ENCODE measurements at places on chromosomes 3 and 15.

DNA sequence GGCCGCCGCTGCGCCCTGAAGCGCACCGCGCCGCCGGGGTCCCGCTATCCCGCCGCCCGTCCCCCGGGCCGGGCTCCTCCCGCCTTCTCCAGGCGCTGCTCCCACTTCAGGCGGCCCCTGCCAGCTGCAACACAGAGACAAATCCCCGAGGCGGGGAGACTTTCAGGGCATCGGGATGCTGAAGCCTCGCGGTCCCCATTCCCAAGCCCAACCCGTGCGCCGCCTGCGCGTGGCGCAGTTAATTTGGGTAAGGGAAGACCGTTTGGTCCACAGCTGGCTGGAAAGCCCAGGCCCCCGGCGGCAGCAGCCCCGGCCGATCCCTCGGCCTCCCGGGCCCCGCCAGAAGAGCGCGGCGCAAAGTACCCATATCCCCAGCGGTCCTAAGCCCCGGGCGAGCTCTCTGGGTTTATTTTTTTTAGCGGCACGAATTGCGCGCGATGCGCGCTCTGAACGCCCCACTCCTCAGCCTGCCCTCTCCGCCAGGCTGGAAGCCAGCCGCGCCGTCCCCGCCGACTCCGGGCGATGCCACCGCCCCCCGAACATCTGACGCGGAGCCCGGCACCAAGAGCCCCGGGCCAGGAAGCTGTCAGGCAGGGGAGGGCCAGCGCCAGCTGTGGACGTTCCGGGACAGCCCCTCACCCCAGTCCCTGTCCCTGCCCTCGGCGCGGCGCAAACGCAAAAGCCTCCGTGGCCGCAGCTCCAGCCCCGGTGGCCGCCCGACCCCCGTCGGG lies 517 bp downstream of the FBN1 start:
- no peak for DNase-seq

DNA sequence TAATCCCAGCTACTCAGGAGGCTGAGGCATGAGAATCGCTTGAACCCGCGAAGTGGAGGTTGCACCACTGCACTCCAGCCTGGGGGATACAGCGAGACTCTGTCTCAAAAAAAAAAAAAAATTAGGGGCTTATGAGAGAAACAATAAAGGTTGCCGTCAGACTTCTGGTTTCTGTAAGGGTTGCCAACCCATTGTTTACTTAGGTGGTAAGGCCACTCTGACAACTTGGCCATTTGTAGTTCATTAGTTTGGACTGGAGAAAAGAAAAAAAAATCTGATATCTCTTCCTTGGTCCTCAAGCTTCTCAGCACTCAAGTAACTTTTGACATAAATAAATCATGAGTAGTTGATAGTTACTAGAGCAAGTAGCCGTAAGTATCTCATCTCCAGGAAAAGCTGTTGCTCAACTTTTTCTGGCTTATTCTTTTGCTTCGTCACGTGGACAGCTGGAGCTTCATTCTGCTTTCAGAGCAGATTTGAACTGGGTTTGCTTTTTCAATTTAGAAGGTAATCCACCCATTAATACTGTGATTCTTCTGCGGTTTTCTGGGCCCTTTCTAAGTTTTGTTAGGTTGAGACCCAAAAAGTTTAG lies 9.4 kb downstream of the SNX1 start:
- no peak for DNase-seq

- no peak for DNase-seq
These were observed 118.5 kb upstream of the LMOD3 start for GRCh38 chr3:69240651-69241568.

- no peak for DNase-seq
These were observed 11.3 kb upstream of the TM4SF1 start for GRCh38 chr3:149388531-149389417.

DNA sequence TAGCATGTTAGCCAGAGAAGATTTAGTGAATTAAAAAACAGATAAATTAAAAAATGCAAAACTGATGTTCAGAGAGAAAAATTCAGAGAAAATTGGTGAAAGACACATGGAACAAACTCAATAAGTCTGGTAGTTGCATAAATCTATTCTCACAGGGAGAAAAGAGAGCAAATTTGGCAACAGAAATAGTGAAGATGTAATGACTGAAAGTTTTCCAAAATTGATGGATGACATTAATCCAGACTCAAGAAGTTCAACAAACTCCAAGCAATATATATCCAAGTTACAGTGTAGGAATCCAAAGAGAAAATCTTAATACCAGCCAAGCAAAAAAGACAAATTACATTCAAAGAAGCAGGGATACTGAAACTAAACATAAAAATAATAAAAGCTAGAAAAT lies 302.7 kb upstream of the ARPP21 start:
- DNase-seq: no peak

- DNase-seq: no peak
These were observed 82.6 kb downstream of the TGFBR2 start for GRCh38 chr3:30688776-30689641.

DNA sequence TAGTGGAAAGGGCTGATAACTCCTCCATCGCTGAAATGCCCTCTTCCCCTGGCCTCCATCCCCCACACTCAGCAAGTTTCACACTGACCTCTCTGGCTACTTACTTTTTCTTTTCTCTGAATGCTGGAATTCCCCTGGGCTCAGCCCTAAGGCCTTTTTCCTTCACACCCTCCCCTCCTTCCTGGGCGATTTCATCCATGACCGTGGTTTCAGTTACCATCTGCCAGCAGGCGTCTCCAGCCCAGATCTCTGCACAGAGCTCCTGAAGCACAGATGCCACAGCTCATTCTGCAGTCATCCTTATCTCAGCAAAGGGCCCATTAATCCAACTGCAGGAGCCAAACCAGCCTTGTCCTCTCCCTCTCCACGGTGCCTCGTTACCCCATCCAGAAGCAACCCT lies 114.0 kb downstream of the RFTN1 start:
- DNase-seq: no peak
